ENCODE measurements at places on chromosomes 11 and 22.
A peak's percentile ranks its signal among the peaks of the same experiment; 100 is the strongest.

DNA sequence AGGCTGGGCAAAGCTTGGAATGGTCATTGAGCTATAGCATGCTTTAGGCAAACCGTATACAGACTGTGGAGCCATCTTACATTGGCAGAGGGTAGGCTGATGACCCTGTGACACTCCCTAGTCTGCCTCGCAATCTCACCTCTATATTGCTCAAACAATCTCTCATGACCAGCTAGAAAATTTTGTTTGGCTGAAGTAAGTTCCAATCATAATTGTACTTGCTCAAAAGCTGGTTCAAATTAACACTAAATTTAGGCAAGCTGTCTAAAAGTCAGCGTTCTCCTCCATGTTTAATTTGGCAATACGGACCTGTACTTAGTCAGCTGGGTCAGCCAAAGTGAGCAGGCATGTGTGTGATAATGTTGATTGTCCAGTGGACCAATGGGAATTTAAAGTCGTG lies 133.0 kb downstream of the SWAP70 start:
- no peak for DNase-seq

DNA sequence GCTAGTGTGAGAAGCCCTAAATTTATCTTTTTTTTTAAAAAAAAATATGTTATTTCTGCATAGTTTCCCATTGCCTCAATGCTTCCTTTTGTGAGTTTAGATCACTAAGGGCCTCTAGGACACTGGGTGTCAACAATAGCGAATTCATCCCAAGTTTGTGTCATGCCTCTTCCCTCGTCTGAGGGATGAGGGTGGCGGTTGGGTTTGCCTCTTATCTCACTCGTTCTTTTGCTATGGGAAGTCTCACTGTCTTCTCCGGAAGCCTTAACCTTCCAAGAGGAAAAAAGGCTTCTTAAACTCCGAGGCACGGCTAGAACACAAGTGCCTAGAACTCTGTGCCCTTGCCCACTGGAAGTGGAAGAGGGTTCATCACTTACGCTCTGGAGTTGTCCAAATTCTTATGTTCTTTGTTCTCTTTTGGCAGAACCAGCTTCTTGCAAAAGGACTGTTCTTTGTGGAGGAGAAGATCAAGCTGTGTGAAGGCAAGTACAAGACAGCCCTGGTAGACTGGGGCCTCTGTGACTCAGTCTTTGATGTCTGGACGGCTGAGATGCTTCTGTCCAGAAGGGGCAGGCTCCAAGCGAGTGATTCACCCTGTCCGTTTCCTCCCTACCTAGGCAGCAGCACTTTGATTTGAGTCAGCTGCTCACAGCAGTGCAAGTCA lies 78.5 kb downstream of the TRAF6 start:
- peak; percentile 90 for DNase-seq

DNA sequence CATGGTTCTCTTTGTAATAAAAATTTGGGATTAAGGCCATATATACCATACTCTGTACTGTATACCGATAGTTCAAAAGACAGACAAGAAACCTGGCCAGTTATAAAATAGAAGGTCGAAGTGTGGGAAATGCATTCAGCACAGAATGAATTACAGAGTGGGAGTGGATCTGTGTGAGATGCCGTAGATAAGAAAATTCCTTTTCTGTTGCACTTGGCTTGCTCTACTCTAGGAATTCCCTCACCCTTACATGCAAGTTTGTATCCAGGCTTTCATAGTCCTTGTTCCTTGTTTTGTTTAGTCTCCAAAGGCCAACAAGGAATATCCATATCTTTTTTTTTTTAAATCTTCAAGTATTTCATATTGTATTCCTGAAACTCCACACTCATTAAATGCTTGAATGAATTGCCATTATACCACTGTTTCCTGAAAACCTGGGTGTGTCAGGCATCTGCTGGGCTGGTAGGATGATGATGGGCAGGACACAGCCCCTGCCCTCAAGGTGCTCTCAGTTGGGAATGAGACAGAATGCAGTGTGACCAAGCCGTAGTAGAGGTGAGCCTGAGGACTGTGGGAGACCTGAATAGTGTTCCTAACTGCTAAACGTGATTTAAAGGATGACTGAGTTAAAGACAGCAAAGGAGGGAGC lies 53.5 kb downstream of the TEAD1 start:
- DNase-seq: no peak

DNA sequence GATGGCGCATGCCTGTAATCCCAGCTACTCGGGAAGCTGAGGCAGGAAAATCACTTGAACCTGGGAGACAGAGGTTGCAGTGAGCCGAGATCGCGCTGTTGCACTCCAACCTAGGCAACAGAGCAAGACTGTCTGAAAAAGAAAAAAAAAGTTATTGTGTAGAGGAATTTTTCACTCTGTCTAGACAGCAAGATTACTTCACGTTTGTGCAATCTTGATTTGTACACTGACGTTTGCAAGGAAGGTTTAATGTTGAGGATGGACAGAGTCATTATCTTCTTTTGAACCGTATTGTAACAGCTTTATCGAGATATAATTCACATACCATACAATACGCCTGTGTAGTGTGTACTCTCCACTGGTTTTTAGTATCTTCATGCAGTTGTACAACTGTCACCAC lies 3.7 kb downstream of the CTTN start:
- no peak for DNase-seq

- DNase-seq: peak; percentile 93
Observed at GRCh38 chr11:77191823-77192495, 63.9 kb downstream of the MYO7A start.

DNA sequence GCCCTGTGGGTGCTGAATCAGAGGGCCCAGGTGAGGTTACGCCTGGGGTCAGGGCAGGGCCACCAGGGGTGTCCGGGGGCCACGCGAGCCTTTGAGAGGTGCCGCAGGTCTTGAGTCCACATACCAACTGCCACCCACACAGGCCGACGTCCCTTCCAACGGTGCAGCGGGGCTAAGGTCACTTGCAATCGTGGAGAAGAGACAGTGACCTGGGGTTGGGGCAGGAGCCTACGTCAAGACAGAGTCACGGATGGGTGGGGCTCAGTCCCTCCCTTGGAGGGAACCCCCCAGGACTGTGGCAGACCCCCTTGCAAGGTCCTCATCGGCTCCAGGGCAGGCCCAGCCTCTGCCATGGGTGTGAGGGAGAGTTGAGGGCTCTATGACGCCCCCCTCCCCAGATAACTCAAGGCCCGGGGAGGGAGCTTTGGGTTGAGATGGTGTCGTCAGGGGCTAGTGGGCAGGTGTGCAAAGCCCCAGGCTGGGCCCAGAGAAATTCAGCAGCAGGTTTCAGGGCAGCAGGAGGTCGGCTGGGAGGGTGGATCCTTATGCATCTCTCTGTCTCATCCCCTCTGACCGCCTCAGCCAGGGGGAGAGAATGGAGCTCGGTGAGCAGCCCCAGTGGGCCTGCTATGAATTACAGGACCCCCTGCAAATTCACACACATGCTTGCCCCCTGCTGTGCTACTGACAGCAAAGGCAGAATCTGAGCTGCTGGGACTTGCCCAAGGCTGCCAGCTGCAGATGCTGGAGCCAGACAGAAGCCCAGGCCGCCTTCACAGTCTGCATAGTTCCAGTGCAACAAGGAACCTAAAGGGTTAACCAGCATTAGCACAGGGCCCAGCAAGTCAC lies 60.0 kb downstream of the MYEOV start:
- DNase-seq: no peak

DNA sequence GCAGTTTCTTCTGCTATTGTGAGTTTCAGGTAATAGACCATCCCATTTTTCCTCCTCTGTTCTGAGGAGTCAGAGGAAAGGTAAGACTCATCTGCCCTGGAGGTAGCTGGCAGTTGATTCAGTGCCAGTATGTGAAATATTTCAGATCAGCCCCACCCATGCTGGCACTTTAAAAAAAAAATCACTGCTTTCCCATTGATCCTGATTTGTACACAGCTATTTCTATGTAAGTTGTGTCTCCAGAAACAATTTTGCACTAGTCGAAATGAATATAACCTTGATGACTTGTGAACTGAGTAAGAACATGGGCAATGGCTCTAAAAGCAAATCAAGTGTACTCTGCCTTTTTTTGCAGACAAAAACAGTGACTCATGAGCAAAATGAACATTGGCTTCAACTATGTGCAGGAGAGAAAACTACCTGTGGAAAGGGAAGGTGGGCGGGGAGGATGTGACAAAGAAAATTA lies 82.0 kb upstream of the OR5AK2 start:
- peak; percentile 79 for DNase-seq
